ENCODE measurements at places on chromosomes 4 and X.

DNA sequence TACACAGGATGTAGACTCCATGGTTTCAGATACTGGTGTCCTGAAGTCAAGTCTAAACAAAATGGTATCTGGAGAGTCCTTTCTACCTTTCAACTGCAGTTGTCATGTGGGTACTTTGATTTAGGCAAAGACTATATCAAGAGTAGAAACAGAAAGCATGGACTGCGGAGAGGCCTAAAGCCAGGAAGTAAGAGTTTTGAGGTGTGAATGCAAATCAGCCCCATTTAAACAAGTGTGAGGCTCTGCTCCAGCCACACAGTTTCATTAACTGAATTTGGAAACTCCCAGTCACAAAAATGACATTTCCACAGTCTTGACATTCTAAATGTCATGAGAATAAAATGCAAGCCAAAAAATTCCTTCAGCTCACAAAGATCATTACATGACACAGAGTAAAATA lies 87.2 kb upstream of the MCF2 start:
- DNase-seq = no peak

- peak; percentile 74 for DNase-seq
Observed at GRCh38 chr4:113835005-113835404, 73.5 kb upstream of the CAMK2D start.

GRCh38 chrX:135543924-135544323 lies 23.5 kb downstream of the INTS6L start:
- DNase-seq = no peak

- DNase-seq = no peak
Observed at GRCh38 chr4:5930876-5931275, 38.0 kb upstream of the CRMP1 start.

- DNase-seq = no peak
Observed at GRCh38 chr4:76201276-76201675, 12.3 kb downstream of the SCARB2 start.

DNA sequence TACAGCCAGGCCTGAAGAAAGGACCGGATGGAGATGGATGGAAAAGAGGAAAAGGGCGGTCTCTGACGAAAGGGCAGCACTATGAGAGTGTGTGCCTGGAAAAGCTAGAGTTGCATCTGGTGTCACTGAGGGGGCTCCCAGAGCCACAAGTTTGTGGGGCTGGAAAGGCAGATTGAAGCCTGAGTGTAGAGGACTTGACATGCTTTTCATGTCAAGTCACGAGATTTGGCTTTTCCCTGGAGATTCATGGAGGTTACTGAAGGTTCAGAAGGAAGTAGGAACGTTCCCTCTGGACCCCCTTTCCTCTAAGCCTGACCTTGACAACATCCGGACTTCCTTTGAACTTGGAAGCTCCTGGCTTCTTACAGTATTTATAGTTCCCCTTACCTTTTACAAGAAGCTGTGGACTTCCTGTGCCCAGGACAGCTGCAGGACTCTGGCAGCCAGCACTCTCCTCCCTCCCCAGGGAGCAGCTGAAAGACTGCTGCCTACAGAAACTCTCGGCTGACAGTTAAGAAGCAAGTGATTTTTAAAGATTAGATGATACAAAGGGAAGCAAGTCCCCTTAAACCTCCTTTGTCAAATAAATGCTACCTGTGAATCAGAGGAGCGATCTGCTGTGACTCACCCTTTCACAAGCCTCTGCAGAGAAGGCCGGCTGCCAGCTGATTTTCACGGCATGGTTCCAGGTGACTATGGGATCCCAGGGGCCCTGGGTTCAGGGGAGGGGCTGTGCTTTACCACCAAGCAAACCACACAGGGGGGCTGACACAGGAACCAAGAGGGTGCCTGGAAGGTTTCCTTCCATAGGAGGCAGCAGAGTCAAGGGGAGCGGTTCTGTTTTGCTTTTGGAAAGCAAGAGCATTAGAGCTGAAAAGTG lies 72.9 kb upstream of the STIM2 start:
- peak; percentile 37 for DNase-seq

- DNase-seq = no peak
Observed at GRCh38 chrX:103405009-103405333, 28.6 kb downstream of the BEX3 start.

- DNase-seq = no peak
Observed at GRCh38 chrX:22889819-22890218, 109.9 kb upstream of the DDX53 start.

- DNase-seq = no peak
Observed at GRCh38 chr4:47213106-47213505, 181.7 kb downstream of the GABRB1 start.

DNA sequence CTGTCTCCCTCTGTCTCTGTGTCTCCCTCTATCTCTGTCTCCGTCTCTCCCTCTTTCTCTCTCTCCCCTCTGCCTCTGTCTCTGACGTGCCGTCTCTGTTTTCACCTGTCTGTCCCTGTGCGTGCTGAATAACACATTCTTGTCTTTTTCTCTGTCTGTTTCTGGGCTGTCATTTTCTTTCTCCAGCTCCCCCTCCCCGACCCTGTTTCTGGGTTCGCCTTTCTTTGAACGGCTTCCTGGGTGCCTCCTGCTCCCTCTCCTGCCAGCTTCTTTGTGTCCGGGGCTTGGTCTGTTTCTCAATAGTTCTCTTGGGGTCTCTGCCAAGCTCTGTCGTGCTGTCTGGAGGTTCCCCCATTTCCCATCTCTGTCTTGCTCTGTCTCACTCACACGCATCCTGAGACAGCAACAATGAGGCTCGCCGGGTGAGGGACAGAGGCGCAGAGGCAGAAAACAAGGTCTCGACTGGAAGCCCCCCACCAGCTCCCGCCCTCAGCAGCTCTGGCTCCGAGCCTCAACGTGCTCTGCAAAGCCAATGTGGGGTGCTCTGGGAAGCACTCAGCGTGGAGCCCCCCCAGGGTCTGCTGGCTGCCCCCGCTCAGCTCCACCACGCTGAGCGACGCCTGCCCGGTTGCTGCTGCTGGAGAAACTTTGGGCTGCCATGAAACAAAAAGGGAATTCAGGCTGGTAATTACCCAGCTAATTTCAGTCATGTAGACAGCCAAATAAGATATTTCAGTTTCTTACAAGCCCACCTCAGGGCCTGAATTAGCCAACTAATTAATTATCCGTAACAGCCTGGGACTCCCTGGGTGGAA lies 3.4 kb downstream of the CPLX1 start:
- no peak for DNase-seq

GRCh38 chr4:8227771-8228318 lies 28.8 kb downstream of the SH3TC1 start:
- DNase-seq = no peak

- DNase-seq = no peak
Observed at GRCh38 chr4:105148776-105149175, 2.1 kb downstream of the TET2 start.

GRCh38 chrX:16023790-16024734 lies 99.3 kb upstream of the GRPR start:
- DNase-seq = peak; percentile 56

GRCh38 chrX:150692831-150693724 lies at the start of gene MTMR1:
MTMR1 (plus strand) TSS chrX:150693396; CDS start chrX:150693531, 135 bp downstream.
- DNase-seq = peak; percentile 12

DNA sequence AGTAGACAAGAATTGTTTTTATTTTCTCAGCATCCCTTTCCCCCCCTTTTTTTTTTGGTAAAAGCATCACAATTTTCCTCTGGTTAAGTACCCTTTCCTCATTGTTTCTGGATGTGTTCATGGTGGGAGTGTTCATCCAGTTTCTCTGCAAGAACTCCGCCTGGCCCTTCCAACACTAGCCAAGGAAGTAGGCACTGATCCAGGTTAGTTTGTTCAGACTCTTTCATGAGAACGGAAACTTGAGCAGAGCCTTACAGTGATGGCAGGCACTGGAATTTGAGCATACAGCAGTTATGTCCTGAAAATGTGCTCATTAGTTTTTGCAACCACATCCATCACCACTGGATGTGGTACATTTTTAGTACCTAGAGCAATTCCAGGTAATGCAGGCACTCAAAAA lies 336.1 kb upstream of the BOD1L1 start:
- peak; percentile 18 for DNase-seq

- DNase-seq = no peak
Observed at GRCh38 chr4:187576751-187577150, 418.8 kb upstream of the ZFP42 start.

Data from EH (cell line).